Stimulated activated CD4-positive, alpha-beta T cell treated with anti-CD3 and anti-CD28 coated beads, Interleukin-4, amount 100 ng/mL, for 24 hours (primary cell): ENCODE measurements at places on chromosomes 3 and 15.

GRCh38 chr3:45537970-45538640 is 56.4 kb upstream of the LIMD1 start:
- DNase-seq, result no peak

DNA sequence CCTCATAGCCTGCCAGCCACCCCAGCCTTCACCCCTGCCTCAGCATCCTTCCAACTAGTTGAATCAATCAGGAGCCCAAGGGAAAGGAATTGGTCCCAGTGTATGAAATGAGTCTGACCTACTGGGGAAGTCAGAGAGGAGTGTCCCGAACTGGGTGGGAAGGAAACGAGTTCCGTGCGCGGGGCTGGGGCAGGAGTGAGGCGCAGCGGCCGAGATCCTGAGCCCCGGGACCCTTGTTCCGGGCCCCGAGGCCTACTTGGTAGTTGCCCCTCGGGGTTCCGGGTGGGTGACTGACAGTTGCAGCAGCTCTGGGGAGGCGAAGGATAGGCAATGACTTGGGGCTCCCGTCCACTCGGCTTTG is 1.1 kb upstream of the PLCL2 start:
- DNase-seq, result no peak

GRCh38 chr15:39756806-39757522 is 25.7 kb downstream of the FSIP1 start:
- DNase-seq, result peak; percentile 29

DNA sequence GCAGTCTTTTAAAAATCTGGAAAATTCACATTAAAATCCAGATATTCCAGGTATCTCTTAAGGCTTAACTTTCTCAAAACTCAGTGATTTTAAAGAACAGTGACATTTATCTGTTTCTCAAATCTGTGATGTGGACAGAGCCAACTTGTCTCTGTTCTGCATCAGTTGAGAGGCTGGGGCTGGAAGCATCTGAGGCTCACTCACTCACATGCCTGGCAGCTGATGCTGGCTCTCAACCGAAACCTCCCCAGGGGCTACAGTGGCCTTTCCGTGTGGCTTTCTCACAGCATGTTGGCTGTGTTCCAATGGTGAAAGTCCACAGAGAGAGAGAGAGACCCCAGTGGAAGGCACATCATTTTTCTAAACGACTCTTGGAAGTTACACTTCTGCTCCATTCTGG is 53.5 kb downstream of the CEMIP start:
- DNase-seq, result no peak

- no peak for DNase-seq
Measured at GRCh38 chr3:151002003-151002981, 29.8 kb upstream of the CLRN1 start.

- no peak for DNase-seq
Measured at GRCh38 chr15:41503669-41504010, 10.0 kb downstream of the ITPKA start.

- no peak for DNase-seq
Measured at GRCh38 chr15:50024281-50024680, 94.8 kb downstream of the ATP8B4 start.

GRCh38 chr3:148930752-148931151 is 60.6 kb upstream of the GYG1 start:
- no peak for DNase-seq

- no peak for DNase-seq
Measured at GRCh38 chr3:61530355-61530754, 31.0 kb upstream of the PTPRG start.

- DNase-seq, result no peak
Measured at GRCh38 chr15:60460931-60461330, 18.0 kb downstream of the ICE2 start.

GRCh38 chr3:196189566-196190347 is 21.4 kb downstream of the ZDHHC19 start:
- no peak for DNase-seq

DNA sequence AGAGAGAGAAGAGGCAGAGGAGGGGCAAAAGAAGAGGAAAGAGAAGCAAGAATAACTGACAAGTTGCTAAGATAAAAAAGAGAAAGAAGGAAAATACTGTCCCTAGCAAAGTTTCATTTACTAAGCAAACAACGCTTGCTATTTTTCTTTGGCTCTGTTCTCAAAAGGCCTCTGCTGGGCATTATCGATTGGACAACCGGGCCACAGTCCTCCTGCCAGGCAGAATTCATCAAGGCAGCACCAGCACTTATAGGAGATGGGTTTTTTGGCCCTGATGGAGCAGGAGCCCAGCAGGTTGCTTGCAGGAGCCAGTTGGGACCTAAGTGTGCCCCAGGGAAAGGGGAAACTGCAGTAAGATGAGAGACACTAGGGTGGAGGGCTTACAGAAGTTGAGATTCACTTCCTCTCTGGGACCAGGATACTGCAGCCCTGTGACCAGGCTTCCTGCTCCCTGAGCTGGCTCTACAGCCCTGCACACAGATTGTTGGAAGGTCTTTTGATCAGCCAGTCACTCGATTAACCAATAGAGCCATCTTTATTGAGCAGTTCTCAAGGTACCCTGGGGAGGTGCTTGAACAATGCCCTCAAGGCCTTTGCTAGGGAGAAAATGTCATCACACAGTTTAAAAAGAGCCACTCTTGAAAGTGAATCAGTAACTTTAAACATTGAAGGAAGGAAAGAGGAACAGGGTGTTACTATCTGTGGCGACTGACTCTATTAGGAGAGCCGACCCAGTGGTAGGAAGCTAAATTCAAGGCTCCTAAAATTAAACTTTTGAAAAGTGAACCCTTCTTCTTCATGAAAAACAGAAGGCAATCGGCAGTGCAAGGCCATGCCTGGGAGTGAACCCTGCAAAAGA is 28.8 kb upstream of the GLCE start:
- no peak for DNase-seq

- no peak for DNase-seq
Measured at GRCh38 chr15:59360896-59361295, 11.8 kb downstream of the MYO1E start.

DNA sequence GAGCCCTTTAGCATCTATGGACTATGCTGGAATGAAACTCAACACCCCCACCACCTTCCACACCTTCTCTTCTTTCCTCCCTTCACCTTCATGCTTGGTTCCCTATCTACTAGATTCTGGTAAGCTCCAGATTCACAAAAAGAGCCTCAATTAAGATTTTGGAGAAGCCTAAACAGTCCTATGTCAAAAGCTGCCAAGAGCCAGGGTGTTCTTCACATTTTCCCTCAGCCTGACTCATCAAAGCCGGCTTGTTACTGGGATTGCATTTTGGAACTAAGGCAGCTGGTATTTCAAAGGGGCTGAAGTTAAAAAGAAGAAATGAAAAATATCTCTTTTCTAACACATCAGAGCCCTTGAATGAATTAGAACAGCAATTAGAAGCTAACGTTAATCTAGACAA is 247.7 kb downstream of the MYRIP start:
- no peak for DNase-seq

GRCh38 chr3:12316253-12316652 is 27.4 kb downstream of the PPARG start:
- DNase-seq, result no peak

DNA sequence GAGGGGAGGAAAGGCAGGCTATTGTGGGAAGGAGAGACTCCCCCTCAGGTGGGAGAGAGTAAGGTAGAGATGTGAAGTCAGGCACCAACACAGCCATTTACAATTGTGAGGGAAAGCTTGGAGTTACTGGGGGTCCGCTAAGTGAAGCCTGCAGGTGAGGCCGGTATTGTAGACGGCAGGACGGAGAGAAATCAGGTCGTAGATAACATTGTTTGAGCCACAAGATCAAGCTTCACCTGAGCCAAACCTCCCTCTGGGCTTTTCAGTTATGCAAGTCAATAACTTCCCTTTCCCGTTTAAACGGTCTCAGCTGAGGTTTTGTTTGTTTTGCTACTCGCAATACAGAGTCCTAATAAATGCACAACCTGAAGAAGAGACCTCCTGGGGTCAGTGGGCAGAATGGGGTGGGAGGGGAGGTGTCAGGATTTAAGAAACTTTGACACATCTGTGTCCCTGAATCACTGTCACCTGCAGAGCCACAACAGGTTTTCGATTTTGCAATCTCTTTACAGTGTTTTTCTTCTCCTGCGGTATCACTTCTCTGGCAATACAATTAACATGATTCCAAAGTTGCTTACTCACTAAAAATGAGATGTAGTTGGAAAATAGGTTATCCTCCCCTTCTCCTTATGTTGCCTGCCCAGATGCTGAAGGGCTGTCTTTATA is 72.0 kb upstream of the GLCE start:
- no peak for DNase-seq

GRCh38 chr15:25869701-25870100 is 6.6 kb upstream of the ATP10A start:
- DNase-seq, result no peak

DNA sequence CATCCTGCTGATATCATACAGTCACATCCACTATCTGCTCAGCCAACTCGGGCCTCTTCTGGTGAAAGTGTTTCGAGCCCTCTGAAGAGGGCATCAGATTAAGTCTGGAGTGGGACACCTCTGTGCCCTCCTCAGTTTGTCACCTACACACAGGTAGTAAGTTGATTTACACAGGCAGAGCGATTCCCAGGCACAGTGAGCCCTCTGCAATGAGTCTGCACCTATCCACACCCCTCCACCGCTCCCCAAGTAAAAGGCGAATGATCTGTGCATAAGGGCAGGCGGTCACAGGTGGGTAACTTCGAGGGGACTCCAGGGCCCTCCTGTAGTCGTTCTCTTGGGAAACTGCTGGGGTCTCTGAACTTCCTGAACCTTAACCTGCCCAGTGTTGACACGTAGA is 152.0 kb downstream of the ATP10A start:
- no peak for DNase-seq

DNA sequence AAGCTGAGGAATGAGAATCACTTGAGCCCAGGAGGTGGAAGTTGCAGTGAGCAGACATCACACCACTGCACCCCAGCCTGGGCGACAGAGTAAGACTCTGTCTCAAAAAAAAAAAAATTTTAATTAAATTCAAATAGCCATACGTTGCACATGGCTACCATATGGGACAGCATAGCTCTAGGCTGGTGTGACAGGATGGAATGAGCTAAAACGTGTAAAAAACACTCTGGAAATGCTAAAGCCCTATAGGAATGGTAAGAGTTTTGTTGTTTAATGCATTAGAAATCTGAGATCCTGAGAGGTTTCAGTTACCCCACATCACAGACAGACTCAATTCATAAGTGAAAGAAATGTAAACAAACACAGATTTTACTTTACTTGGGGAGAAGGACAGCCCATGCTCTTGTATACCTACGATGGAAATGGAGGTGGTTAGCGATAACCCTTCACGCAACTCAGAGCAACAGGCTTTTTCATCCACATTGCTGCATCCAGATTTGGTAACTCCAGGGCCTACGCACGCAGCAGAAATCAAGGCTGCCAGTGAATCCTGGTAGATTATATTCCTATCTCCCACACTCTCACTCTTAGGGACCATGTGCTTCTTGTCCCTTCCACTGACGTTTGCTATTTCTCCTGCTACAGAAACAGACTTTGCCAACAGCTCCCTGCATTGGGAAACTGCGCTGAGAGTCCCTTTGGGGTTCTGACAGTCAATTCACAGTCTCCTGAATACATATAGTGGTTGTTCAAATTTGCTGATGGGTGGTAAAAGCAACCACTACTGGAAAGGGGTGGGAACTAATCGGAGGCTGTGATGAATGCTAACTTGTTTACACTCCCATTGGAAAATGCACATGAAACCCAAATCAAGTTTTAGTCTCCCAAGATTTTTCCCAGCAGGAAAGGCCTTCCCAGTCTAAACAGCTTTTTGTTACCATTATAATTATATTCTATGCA is 3.1 kb downstream of the SH3BP5 start:
- no peak for DNase-seq

- no peak for DNase-seq
Measured at GRCh38 chr15:60973637-60974415, 255.3 kb downstream of the RORA start.

DNA sequence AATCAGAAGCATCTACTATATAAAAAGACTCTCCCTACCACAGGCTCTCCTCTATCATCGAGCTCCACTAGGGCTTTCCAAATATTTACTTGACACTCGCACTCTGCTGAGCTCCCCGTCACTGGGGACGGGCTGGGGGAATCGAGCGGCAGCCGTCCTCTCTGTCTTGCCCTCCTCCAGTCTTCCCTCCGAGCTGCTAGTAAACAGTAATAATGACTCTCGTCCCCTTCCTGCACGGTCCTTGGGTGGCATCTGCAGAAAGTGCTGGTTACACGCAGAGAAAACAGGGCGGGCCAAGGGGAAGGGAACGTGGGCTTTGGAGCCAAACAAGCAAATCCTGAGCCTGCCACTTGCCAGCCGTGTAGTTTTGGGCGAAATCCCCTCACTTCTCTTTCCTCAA is 96.6 kb downstream of the LRIG1 start:
- no peak for DNase-seq

DNA sequence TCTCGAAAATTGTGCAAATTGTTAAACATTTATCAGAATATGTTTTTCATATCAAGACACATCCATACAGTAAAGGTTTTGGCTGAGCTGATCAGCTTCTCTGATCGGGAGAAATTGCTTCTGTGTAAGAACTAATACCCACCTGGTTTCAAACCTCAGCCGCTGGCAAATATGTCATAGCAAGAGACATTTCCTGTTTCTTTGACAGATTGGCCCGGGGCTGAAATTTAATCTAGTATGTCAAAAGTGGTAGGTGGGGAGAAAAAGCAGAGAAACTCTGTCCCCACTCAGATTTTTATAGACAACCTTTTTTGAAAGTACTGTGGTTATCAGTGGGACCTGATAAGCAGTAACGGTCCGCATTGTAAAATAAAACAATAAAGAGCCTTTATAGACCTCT is 88.8 kb upstream of the SLC24A5 start:
- no peak for DNase-seq

GRCh38 chr3:185939721-185940120 is 1.9 kb upstream of the TRA2B start:
- no peak for DNase-seq

DNA sequence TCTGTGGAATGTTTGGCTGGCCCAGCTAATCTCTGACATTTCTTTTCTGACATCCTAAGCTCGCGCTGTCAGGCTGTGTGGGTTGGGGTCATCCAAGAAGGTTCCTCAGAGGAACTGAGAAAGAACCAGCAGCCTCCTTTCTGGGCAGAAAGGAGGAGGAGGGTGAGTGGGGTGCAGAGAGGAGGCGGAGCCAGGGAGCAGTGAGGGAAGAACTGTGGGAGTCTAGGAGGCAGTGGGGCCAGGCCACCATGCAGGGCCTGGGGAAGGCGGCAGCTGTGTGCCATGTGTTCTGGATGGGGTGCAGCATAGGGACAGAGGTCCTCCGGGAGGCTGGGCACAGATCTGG is 5.3 kb downstream of the SEMA7A start:
- DNase-seq, result no peak

GRCh38 chr3:101896083-101896757 is 46.9 kb downstream of the NFKBIZ start:
- DNase-seq, result no peak

DNA sequence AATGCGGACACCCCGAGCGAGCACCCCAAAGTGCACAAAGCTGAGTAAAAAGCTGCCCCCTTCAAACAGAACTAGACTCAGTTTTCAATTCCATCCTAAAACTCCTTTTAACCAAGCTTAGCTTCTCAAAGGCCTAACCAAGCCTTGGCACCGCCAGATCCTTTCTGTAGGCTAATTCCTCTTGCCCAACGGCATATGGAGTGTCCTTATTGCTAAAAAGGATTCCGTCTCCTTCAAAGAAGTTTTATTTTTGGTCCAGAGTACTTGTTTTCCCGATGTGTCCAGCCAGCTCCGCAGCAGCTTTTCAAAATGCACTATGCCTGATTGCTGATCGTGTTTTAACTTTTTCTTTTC is 5.3 kb downstream of the BHLHE40 start:
- no peak for DNase-seq
